ENCODE measurements at places on chromosomes 16 and 17. TPM values are rescaled to one million over a fixed set of nuclear protein-coding genes. Genes with fewer than 3 reads are reported as not detected.

Gene TMEM92
- total RNA-seq: 28.2 TPM

Gene TNFRSF13B
- total RNA-seq: not detected

Gene TEX2
- total RNA-seq: 56.1 TPM

Gene CRYBA1
- not detected for total RNA-seq

Gene SLC16A6
- 0.34 TPM for total RNA-seq

Gene MED9
- total RNA-seq: 9.4 TPM

DNA sequence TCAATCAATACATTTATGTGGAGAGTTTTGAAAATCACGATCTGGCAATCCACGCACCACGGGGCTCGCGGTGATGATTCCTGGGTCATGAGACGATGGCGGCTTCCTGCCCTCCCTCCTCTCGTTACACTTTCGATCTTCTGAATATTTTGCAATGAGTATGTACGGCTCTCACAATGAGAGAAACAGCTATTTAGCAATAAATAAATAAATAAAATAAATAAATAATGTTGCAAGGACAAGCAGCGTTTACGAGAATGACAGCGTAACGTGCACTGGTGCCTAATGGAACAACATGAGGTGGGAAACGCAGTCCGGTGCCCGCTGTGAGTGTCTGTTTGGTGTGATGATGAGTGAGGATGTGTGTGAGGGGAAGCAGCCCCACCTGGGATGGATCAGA is 46.7 kb upstream of the JPH3 start:
- H3K27ac ChIP-seq: no peak overlapping the region
- no peak overlapping the region for H3K4me3 ChIP-seq
- H3K27me3 ChIP-seq: peaks cover 14% of the 10 kb centered on the region
- no peak for DNase-seq
- H3K36me3 ChIP-seq: no peaks in the 10 kb centered on the region
- H3K4me1 ChIP-seq: peaks cover 6% of the 10 kb centered on the region

DNA sequence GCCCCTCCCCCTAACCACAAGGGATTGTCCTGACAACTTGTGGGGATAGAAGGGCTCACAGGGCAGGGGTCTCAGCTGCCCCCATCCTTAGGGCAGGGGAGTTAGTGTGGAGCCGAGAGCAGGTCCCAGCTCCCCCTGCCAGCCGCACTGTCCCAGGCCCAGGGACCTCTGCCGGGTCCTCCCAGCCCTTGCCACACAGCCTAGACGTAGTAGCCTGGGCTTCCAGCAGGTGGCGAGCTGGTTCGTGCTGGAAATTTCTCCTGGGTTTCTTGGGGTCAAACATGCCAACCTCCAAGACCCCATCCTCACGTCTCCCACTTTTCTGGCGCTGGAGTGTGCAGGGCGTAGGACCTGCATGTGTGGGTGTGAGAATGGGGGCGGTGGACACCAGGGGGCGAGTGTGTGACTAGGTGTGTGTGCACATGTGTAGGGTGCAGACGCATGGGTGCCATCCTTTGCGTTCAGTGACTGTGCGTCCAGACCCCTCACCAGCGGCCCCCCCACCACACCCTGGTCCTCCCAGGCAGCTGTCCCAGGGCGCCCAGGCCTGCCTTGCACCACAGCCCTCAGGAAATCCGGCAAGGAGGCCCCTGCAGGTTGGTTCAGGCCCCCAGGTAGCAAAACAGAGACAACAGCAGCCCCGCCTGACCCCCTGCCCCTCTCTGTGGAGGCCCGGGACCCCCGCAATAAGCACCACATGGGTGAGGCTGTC is 29.5 kb downstream of the SBK1 start:
- H3K4me1 ChIP-seq: peaks cover 2% of the 10 kb centered on the region
- no peak overlapping the region for H3K27ac ChIP-seq
- DNase-seq: peak; percentile 3
- H3K4me3 ChIP-seq: no peak overlapping the region
- H3K27me3 ChIP-seq: no peaks in the 10 kb centered on the region

GRCh38 chr17:38676706-38677504 is 2.1 kb upstream of the EPOP start:
- DNase-seq: peak; percentile 51
- H3K4me1 ChIP-seq: peaks cover 9% of the 10 kb centered on the region
- H3K36me3 ChIP-seq: no peaks in the 10 kb centered on the region
- peaks cover 37% of the 10 kb centered on the region for H3K27me3 ChIP-seq

DNA sequence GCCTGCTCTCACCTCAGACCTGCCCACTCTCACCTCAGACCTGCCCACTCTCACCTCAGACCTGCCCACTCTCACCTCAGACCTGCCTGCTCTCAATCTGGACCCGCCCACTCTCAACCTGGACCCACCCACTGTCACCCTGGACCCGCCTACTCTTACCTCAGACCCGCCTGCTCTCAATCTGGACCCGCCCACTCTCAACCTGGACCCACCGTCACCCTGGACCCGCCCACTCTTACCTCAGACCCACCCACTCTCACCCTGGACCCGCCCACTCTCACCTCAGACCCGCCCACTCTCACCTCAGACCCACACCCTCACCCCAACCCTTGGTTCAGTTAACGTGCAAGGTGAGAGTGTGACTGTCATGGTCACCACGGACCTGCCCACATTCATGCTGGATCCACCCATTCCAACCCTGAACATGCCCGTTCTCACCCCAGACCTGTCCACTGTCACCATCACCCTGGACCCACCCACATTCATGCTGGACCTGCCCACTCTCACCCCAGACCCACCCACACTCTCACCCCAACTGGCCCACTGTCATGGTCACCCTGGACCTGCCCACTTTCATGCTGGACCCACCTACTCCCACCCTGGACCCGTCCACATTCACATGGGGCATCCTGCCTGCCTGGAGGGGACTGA is 31.2 kb upstream of the ENPP7 start:
- peaks cover 14% of the 10 kb centered on the region for H3K27me3 ChIP-seq
- peaks cover 10% of the 10 kb centered on the region for H3K4me1 ChIP-seq
- H3K27ac ChIP-seq: no peak overlapping the region
- DNase-seq: no peak

GRCh38 chr16:16067127-16067526 is 117.7 kb downstream of the ABCC1 start:
- H3K27me3 ChIP-seq: no peaks in the 10 kb centered on the region
- H3K36me3 ChIP-seq: no peaks in the 10 kb centered on the region
- peaks cover 8% of the 10 kb centered on the region for H3K4me1 ChIP-seq
- H3K27ac ChIP-seq: no peak overlapping the region
- H3K4me3 ChIP-seq: no peak overlapping the region
- DNase-seq: peak; percentile 73

DNA sequence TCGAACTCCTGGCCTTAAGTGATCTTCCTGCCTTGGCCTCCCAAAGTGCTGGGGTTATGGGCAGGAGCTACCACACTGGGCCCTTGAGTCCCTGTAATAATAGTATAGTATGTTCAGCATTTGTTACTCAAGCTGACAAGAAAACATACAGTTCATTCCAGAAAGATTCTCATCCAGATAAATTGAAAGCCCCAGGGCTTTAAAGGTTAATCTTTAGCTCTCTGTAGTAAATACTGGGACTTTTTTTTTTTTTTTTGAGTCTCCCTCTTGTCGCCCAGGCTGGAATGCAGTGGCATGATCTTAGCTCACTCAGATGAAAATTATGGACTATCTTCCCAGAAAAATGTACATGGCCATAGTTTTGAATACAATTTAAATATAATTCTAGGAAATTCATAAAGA is 11.0 kb downstream of the BRCA1 start:
- no peak overlapping the region for H3K27ac ChIP-seq
- DNase-seq: no peak
- H3K4me1 ChIP-seq: no peaks in the 10 kb centered on the region
- no peaks in the 10 kb centered on the region for H3K36me3 ChIP-seq
- H3K27me3 ChIP-seq: no peaks in the 10 kb centered on the region

- no peak overlapping the region for H3K27ac ChIP-seq
- peaks cover 23% of the 10 kb centered on the region for H3K4me1 ChIP-seq
- no peaks in the 10 kb centered on the region for H3K27me3 ChIP-seq
- H3K36me3 ChIP-seq: no peaks in the 10 kb centered on the region
Measured at GRCh38 chr17:43665084-43665936, 3.6 kb upstream of the MEOX1 start.

DNA sequence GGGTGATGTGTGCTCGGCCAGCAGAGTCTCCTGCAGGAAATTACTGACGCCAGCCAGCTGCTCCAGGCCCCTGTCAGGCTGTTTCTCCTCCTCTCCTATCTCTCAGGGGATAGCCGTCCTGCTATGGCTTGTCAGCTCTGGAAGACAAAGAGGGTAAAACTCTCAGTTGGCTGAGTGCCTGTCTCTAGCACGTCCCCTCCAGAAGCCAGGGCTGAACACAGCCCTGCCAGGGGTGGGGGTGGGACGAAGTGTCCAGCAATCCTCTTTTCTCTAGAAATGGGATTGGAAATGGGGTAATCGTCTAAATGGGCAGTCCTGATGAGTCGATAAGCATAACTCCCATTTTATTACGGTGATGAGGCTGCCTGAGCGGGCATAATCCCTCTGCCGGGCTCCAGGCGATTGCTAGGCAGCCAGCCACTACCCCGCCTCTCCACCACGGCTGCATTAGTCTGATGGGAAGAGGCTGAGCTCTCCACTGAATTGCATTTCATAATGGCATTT is 89.1 kb upstream of the GNAO1 start:
- H3K27ac ChIP-seq: no peak overlapping the region
- H3K4me1 ChIP-seq: no peaks in the 10 kb centered on the region
- no peak for DNase-seq
- H3K36me3 ChIP-seq: no peaks in the 10 kb centered on the region
- no peaks in the 10 kb centered on the region for H3K27me3 ChIP-seq
- peak overlapping the region; percentile 23 for H3K4me3 ChIP-seq

DNA sequence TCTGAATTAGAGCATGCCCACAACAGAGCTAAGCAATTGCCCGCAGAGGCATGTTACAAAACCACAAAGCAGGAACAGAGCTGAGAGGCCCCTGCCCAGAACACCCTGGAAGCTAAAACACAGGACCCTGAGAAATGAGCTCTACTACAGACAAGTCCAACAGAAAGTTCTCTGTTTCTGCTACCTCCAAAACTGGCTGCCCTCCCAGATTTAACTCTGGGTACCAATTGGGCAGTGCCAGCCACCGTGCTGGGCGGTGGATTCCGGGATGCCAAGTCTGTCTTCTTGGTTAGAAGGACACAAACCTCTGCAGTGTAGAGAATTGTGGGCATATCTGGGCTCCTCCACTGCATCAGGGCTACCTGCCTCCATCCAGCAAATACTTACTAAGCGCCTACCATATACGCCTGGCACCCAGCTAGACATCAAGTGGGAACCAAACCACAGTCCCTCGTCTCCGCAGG is 1.0 kb downstream of the CMTM4 start:
- H3K27me3 ChIP-seq: peaks cover 3% of the 10 kb centered on the region
- H3K4me1 ChIP-seq: peaks cover 12% of the 10 kb centered on the region
- H3K27ac ChIP-seq: no peak overlapping the region
- H3K36me3 ChIP-seq: no peaks in the 10 kb centered on the region

GRCh38 chr16:86050591-86051367 is 151.8 kb downstream of the IRF8 start:
- H3K4me1 ChIP-seq: no peaks in the 10 kb centered on the region
- peaks cover 18% of the 10 kb centered on the region for H3K27me3 ChIP-seq
- DNase-seq: no peak
- no peak overlapping the region for H3K4me3 ChIP-seq
- H3K27ac ChIP-seq: no peak overlapping the region

GRCh38 chr16:66066404-66066803 is 300.1 kb upstream of the CDH5 start:
- no peak overlapping the region for H3K27ac ChIP-seq
- no peaks in the 10 kb centered on the region for H3K4me1 ChIP-seq
- DNase-seq: no peak
- H3K27me3 ChIP-seq: peaks cover 6% of the 10 kb centered on the region
- no peaks in the 10 kb centered on the region for H3K36me3 ChIP-seq

DNA sequence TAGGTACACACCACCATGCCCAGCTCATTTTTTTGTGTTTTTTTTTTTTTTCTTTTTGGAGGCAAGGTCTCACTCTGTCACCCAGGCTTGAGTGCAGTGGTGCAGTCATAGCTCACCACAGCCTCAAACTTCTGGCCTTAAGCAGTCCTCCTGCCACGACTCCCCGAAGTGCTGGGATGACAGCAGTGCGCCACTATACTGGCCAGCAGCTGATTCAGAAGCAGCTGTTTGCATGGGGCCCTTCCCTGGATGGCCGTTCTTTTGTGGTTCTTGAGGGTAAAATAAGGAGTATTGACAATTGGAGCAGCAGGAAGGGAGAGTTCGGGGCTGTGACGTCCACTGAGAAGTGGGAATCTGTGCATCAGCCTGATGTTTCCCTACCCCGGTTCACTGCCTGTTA is 41.6 kb downstream of the KIAA0513 start:
- no peaks in the 10 kb centered on the region for H3K27me3 ChIP-seq
- H3K4me3 ChIP-seq: no peak overlapping the region
- no peak overlapping the region for H3K27ac ChIP-seq
- no peaks in the 10 kb centered on the region for H3K36me3 ChIP-seq

GRCh38 chr16:27784351-27785306 is 234.7 kb downstream of the KATNIP start:
- H3K27ac ChIP-seq: no peak overlapping the region
- H3K4me1 ChIP-seq: peaks cover 17% of the 10 kb centered on the region
- no peaks in the 10 kb centered on the region for H3K27me3 ChIP-seq
- DNase-seq: no peak

- DNase-seq: peak; percentile 75
- H3K27ac ChIP-seq: peak overlapping the region; percentile 38
- H3K4me3 ChIP-seq: no peak overlapping the region
- H3K4me1 ChIP-seq: peaks cover 11% of the 10 kb centered on the region
- peaks cover 5% of the 10 kb centered on the region for H3K36me3 ChIP-seq
Measured at GRCh38 chr17:78697554-78698343, 84.3 kb downstream of the CYTH1 start.

GRCh38 chr16:12462426-12463280 is 341.0 kb downstream of the CPPED1 start:
- H3K4me1 ChIP-seq: peaks cover 13% of the 10 kb centered on the region
- H3K4me3 ChIP-seq: no peak overlapping the region
- no peaks in the 10 kb centered on the region for H3K36me3 ChIP-seq

DNA sequence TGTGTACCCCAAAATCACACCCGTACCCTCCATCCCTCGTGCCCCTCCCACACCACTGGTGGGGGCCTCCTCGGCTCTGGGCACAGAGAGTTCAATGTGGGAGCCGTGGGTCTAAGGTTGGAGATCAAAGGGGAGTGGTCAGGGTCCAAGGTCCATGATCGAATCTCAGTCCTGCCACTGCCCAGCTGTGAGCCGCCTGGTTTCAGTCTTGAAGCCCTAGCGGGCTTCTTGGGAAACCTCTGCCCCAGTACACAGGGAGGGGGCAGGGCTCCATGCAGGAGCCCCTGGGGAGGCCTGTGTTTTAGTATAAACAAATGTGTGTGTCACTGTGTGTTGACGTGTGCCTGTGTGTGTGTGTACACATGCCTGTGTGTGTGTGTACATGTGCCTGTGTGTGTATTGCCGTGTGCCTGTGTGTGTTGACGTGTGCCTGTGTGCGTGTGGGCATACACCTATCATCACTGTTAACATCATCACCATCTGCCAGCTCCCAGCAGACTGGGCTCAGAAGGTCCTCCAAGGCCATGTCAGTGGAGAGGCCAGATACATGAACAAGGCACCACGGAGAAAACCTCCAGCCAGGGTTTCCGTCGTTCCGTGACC is 26.5 kb upstream of the ZNF469 start:
- no peaks in the 10 kb centered on the region for H3K36me3 ChIP-seq
- no peak overlapping the region for H3K27ac ChIP-seq
- no peaks in the 10 kb centered on the region for H3K4me1 ChIP-seq
- H3K27me3 ChIP-seq: peaks cover 4% of the 10 kb centered on the region

GRCh38 chr17:19678581-19679453 is 30.3 kb downstream of the ALDH3A2 start:
- H3K27me3 ChIP-seq: no peaks in the 10 kb centered on the region
- DNase-seq: no peak
- no peak overlapping the region for H3K4me3 ChIP-seq
- H3K27ac ChIP-seq: no peak overlapping the region
